ENCODE measurements at places on chromosomes 2 and 18.

DNA sequence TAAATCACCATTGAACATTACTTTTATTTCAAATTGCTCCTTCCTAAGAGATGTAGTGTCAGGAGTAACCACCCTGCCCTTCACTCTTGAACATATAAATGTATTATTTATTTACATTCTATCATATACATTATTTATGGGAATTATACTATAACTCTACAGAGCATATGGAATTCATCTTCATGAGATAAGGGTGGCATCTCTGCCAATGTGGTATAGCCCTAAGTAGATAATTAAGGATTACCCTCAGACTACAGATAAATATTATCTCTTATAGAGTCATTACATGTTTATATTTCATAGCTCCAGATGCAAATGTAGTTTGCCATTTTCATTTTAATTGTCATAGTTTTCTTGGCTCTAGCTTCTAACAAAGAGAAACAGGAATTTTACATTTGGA lies 17.3 kb downstream of the MEIS1 start:
- no peak for DNase-seq

DNA sequence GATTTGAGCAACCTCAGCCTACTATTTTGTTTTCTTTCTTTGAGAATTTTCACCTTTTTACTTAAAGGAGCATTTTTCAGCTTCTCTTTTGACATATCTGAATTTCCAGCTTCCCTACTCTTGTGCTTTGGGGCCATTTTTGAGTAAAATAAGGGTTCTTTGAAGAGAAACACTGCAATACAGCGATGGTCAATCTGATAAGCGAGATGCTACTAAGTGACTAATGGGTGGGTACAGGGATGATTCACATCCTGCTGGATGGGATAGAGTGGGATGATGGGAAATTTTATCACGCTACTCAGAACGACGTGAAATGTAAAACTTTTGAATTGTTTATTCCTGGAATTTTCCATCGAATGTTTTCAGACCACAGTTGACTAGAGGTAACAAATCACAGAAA lies 211.5 kb downstream of the TMEM247 start:
- peak; percentile 87 for DNase-seq

GRCh38 chr2:200587007-200587616 lies 1.3 kb downstream of the AOX1 start:
- DNase-seq, result no peak

DNA sequence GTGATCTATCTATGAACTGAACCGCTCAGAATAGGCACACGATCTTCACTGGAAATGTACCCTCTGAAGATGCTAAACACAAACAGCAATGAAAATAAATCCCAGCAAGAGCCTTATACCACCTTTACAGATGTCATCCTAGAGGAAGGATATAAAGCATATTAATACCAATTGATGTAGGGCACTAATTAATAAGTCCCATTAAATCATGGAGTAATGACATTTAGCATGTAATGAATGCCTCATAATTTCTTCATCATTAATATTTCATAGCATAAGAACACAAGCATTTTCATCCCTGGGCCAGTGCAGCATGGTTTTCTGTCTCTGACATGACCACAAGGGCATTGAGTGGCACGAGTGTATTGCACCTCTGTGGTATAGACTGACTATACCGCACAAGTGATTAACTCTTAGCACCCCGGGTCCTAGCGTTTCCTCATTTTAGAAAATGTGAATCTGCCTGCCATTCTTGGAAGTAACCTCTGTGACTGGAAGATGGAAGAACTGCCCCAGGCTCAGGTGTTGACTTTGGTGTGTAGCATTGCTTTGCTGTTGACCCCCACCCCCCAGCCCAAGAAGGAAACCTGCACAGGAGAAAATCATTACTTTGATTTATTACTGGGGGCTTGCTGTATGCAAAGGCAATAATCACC lies 1.4 kb upstream of the TMEM178A start:
- no peak for DNase-seq

GRCh38 chr2:67466734-67467133 lies 69.6 kb downstream of the ETAA1 start:
- no peak for DNase-seq

- no peak for DNase-seq
Observed at GRCh38 chr2:17584689-17585088, 44.2 kb downstream of the VSNL1 start.

DNA sequence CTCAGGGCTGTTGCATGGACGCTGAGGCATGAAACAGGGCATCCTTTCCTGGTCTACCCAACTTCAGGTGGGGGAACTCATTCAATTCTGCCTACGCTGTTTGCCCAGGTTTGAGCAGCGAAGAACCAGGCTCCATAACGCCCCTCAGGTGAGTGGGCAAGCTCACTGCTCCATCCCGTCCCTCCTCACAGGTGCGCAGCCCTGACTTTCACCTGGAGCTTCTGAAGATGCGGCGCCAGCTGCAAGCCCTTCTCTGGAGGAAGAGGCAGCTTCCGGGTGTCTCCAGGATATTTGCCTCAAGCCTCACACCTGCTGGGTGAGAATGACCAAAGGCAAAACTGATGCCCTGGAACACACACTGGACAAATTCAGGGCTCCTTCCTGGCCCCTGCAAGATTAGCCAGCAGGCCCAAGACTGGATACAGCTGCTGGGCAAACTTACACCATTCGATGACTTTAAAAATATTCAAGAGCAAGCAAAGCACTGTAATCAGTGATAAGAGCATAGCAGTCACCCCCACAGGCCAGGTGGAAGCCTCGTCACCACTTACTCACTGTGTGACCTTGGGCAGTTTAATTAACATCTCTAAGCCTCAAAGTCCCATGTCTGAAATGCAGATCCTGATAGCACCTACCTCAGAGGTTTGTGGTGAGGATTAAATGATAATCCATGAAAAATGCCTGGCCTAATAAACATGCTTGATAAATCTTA lies 97.7 kb downstream of the GYPC start:
- DNase-seq, result no peak

DNA sequence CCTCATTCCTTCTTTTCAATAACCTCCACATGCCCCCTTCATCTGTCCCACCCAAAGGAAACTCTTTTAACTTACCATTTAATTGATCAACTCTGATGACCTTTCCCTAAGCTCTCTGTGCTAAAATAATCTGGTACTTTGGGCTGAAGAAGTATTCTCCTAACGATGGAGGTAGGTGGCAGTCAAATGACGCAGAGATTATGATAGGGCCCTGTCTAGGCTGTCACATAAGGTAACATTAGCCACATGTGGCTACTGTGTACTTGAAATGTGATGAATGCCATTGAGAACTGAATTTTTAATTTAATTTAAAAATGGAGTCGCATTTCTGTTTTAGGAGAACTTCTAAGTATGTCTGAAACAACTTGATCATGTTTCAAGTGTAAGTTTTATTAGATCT lies 140.5 kb upstream of the TNP1 start:
- DNase-seq, result no peak

DNA sequence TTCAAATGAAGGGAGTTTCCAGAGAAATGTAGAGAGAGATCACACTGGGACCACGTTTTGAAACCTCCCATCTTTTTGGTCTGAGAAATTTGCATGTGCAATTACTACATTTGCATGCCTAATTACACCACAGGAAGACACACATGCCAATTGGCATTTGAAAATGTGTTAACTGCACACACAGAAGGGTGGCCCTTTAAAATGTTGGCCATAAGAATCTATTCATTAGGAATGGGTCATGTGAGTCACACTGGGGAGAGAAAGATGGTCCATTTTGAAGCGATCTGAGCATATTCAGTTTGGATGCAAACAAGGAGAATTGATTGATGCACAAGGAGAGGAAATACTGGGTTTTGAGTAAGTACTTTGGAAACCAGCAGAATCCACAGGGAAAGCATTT lies 1407.1 kb upstream of the ACVR2A start:
- no peak for DNase-seq

GRCh38 chr2:98685930-98686887 lies 44.7 kb downstream of the MGAT4A start:
- no peak for DNase-seq

- DNase-seq, result peak; percentile 47
Observed at GRCh38 chr2:42928692-42929545, 136.5 kb upstream of the HAAO start.

- peak; percentile 5 for DNase-seq
Observed at GRCh38 chr2:119494163-119494790, 30.0 kb downstream of the SCTR start.

- no peak for DNase-seq
Observed at GRCh38 chr2:134292514-134292913, 38.6 kb downstream of the MGAT5 start.

- DNase-seq, result peak; percentile 85
Observed at GRCh38 chr2:202780514-202781021, 91.0 kb downstream of the ICA1L start.

- no peak for DNase-seq
Observed at GRCh38 chr2:65587779-65588178, 155.4 kb upstream of the SPRED2 start.

DNA sequence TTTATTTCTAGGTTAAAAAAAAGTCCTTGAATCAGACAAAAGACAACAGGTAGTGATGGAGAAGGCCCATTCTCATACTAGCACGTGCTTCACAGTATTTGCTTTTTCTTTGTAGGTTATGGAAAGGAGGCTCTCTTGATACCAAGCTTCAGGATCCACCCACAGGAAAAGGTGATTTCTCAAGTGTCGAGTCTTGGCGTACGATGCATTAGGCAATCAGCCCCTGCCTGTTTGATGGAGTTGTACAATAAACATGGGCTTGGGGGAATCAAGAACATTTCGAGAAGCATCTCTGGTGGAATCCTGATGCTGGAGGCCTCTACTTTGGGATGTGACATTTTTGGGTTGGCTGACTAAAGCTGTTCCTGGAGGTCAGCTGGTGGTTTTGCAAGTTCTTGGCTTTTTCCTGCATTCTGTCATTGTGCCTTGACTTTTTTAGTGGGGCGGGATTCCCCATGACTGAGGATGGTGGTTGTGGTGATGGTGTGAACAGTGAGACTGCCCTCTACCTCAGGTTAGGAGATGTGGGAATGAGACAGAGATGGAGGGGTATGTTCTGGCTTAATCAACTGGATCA lies 231.5 kb upstream of the SPRED2 start:
- no peak for DNase-seq

- DNase-seq, result no peak
Observed at GRCh38 chr2:217415316-217415715, 555.5 kb upstream of the TNP1 start.

GRCh38 chr2:128342550-128342949 lies 23.9 kb upstream of the HS6ST1 start:
- DNase-seq, result no peak

- DNase-seq, result no peak
Observed at GRCh38 chr2:33680644-33681363, 81.7 kb upstream of the FAM98A start.

- DNase-seq, result no peak
Observed at GRCh38 chr2:198285216-198285615, 480.8 kb downstream of the PLCL1 start.

DNA sequence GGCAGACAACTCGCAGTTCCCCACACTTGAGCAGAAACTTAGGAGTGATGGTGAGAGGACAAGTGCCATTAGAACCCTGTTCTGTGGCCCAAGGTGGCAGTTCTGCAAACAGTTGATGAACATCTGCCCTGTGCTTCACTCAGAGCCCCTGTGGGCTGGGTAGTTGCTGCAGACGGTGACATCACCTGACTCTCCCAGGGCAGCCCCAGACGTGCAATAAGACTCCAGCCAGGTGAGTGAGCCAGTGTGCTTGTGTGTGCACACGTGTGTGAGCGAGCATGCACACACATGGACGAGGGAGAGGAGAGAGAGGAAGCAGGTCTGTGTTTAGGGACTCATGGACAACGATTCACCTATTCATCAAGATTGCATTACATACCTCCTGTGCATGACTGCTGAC lies 136.0 kb upstream of the GLI2 start:
- DNase-seq, result no peak

DNA sequence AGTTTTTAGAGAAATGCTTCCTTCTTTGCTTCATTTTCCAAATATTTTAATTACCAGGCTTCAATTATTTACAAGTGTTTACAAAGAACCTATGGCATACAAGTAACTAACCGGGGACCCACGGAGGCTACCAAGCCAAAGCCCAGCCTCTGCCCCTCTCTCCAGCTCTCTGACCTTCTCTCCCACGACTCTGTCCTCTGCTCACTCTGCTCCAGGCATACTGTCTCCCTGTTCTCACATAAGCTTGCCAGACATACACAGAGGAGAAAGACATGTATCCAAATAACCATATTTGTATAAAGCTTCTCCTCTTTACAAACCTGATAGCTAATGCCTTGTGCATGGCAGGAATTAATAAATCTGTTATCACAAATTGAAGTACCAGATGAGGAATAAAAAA lies 141.3 kb downstream of the ZNF521 start:
- no peak for DNase-seq

- no peak for DNase-seq
Observed at GRCh38 chr2:232973011-232973735, 39.9 kb downstream of the NGEF start.

DNA sequence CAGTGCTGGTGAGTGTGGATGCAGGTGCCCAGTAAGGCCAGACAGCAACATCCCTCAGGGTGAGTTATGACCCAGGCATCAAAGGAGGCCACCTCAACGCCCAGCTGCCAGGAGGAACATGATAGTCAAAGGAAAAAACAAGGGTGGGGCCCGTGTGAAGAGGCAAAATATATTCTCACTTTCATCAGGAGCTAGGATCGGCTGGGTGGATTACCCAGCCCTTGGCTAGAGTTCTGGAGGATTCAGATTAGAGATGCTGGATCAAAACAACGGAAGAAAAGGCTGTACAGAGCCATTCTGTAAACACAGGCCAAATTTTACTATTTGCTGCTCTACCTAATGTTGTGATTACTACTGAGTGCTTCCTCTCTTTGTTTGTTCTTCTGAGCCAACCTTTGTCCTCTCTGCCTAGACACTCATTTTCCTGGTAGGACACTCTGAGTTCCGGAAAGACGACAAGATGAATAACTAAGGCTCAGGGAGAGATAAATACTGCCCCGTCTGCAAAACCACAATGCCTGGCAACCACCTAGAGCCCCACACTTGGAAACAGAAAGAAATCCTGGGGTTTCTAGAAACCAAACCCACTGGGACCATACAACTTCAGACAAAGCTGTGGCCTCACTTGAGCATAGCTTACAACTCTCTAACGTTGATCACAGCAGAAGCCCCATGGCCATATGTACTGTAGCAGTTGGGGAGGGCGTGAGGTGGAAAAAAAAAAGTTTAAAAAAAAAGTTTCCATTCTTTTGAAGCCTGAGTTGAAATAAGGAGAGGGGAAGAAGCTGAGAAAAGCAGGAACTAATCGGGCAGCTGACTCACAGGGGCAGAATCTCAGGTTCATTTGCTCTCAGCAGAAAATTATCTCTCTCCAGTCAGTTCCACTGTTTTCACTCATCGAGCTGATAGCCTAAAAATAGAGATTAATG lies 17.8 kb upstream of the PMAIP1 start:
- DNase-seq, result peak; percentile 45

- peak; percentile 70 for DNase-seq
Observed at GRCh38 chr18:7872569-7872968, 305.5 kb downstream of the PTPRM start.

DNA sequence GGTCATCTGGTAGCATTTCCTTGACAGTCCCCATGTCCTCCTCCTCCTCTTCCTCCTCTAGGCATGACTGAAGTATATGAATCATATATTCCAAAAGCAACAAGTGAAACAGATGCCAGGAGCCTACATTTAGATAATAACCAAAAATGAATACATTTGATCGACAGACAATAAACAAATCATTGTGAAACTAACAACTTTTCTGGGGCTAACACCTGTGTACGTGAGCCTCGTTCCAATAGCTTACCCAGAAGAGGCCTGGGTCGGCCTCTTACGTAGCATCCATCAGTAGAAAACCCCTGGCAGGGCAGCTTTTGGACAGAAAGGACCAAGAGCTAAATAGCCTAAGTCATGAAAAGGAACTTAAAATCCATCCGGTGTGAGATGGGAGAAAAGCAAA lies 15.3 kb upstream of the CREG2 start:
- DNase-seq, result no peak

- no peak for DNase-seq
Observed at GRCh38 chr2:148936857-148937450, 61.9 kb downstream of the KIF5C start.
